Activated CD4-positive, alpha-beta T cell treated with anti-CD3 and anti-CD28 coated beads, Interleukin-2, amount 50 U/mL, for 16 hours (primary cell): ENCODE measurements at places on chromosomes 5 and 9.

DNA sequence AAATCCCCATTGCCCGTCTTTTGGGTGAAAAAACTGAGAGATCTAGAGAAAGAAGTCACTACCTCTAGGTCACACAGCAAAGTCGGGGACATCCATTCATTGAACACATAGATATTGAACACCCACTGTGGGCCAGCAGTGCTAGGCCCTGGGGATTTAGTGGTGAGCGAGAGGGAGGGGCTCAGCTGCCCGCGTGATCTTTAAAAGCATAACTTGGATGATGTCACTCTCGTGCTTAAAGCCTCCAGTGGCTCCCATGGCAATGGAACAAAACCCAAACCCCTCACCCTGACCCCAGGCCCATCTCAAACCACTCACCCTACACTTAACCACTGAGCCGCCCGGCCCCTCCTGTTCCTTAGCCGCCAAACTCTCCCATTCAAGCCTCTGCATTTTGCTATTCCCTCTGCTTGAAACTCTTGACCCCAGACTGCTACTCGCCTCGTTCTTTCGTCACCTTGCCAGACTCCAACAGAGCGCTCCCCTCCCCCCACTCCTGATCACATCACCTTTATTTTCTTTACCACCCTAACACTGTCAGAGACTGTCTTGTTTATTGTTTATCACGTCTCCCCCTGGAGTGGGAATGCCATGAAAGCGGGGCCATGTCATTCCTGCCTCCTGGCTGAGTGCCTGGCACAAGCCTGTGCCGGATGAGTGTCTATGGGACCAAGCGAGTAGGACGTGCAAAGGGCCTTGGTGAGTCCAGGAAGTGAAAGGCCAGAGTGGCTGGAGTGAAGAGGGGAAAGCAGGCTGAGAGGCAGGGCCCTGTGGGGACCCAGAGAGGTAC lies 710 bp upstream of the PIP5KL1 start:
- DNase-seq: no peak

GRCh38 chr5:83321483-83322055 lies 150.0 kb upstream of the VCAN start:
- no peak for DNase-seq

DNA sequence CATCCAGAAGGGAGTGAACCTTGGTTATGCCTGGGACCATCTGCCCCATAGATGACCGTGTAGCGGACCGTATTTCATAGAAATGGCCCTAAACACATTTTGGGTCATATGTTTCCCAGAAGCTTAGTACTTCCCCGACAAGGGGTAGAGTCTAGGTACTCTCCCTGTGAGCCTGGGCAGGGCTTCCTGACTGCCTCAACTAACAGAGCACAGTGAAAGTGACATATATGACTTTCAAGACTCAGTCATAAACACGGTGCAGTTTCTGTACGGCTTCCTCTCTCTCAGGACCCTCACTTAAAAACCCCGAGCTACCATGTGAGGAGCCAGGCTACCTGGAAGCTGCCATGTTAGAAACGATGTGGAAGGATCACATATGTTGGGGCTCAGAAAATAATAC lies 20.9 kb downstream of the C9orf57 start:
- DNase-seq: no peak

GRCh38 chr9:128901822-128902221 lies 19.0 kb upstream of the PHYHD1 start:
- DNase-seq: no peak

DNA sequence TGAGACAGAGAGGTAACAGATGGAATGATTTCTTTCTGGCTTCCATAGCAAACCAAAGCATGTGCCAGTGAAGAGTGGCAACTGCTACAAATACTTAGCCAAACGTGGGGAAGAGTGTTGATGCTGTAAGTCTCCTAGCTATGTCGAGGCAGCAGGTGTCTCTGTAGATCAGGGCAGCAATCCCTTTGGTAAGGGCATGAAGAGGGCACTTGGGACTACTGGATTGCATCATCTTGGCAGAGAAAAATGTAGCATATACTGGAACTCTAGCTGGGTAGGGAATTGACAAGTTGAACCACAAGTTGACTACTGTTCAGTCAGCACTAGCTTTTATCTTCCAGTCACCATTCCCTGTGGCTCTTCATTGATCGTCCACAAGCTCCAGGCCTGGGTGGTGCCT lies 75.8 kb downstream of the GHR start:
- no peak for DNase-seq

- no peak for DNase-seq
Observed at GRCh38 chr9:133107245-133107722, 13.8 kb downstream of the RALGDS start.

DNA sequence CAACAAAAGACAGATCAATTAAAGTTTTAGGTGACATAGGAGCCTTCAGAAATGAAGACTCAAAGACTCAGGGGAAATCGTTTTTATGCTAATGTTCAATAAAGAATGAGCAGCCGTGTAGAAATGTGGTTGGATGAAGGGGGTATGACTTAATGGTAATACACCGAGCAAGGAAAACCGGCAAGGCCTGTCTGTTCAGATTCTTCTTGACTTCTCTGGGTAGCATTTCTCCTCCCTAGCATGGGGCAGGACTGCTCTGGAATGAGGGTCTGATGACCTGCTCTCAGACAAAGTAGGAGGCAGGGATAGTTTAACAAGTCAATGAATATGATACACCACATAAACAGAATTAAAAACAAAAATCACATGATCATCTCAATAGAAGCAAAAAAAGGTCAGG lies 487.4 kb downstream of the ZNF608 start:
- no peak for DNase-seq

- DNase-seq: peak; percentile 49
Observed at GRCh38 chr5:140042643-140043507, at the start of gene NRG2. Gene NRG2 (minus strand): TSS chr5:140043299.

DNA sequence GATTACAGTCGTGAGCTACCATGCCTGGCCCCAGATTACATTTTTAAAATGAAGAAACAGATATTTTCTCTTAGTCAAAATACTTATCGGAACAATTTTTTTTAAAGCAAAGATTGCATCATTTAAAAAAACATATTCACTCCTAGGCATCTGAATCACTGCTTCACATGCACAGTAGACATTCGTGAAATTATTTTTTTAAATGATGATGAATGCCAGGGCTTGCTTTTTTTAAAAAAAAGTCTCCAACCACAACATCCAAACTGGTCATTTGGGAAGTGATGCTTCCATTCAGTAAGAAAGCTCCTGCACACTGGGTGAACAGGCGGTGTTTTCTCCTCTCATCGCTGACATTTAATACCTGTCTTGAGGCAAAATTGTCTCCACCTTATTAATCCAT lies 223.0 kb upstream of the DMRT1 start:
- DNase-seq: no peak

- no peak for DNase-seq
Observed at GRCh38 chr5:97737608-97738007, 554.6 kb upstream of the RIOK2 start.

- no peak for DNase-seq
Observed at GRCh38 chr5:111755942-111756381, 1.0 kb downstream of the NREP start.

- DNase-seq: no peak
Observed at GRCh38 chr9:36813154-36813553, 220.9 kb downstream of the PAX5 start.

GRCh38 chr5:83256091-83256780 lies 178.9 kb downstream of the XRCC4 start:
- no peak for DNase-seq

DNA sequence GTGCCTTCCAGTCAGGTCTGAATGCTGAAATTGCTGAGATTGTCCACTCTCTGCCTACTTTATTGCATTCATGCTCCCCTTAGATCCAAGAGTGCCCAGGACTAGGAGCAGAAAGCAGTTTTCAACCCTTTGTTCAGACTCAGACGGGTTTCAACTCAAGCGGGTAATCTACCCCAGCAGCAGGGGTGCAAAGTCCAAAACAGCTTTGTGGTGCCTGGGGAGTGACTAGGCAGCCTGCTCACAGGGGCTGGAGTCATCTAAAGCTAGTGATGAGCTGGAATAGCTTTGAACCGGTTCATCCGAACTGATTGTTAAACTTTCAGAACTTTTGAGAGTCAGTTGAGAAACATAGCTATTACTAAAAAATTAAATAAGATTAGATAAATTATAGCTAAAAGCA lies 71.0 kb upstream of the IQGAP2 start:
- DNase-seq: no peak

DNA sequence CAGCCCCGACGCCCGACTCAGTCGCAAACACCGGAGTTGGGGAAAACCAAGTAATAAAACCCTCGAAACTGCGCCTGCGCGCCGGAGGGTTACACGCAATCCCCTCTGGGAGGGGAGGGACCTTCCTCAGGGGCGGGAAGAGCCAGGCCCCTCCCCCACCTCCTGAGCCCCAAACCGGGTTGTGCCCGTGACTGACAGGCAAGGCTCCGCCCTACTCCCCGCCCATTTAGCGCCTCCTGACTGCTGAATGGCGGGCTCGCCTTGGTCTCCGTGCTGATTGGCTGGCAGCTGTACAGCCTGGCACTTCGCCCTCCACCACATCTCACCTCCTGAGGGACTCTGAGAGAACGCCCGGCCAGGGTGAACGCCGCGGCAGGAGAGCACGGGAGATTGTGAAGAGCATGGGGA lies at the start of gene PRDM9:
Gene PRDM9, plus strand, starts transcription at position 332 of the 408 bp plus-strand sequence. CDS start 1,425 bp downstream, outside the sequence.
- no peak for DNase-seq

DNA sequence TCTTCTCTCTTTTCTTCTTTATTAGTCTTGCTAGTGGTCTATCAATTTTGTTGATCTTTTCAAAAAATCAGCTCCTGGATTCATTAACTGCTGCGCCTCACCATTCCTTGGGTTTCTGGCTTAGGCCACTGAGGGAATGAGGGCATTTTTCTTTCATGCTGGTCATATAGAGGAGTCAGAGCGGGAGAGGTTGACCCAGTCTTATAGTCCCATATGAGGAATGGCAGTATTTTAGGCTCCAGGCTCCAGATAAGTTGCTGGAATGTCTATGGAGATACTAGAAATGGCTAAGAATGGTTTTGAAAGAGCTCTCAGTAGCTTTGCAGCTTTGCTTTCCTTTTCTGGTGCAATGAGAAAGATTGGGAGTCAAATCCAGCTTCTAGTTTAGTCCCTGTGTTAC lies 58.2 kb downstream of the GALNT10 start:
- DNase-seq: no peak

- peak; percentile 10 for DNase-seq
Observed at GRCh38 chr5:73312146-73312871, 136.3 kb downstream of the FOXD1 start.

DNA sequence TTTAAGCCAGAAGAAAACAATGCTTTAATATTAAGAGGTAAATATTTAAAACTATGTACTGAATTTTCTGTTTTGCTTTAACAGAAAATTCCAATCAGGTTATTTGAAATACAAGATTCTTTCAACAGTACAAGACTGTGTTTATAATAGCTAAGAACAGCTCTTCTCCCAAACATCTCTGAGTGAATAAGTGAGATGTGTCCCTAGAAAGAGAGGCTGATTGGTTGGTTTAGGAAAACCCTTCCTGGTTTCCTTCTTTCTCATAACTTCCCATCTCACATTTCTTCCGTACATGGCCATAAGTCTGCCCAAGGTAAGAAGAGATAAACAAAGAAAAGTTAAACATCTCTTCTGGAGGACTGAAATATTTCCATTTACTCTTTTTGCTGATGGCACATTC lies 145.9 kb downstream of the FANCC start:
- DNase-seq: no peak

DNA sequence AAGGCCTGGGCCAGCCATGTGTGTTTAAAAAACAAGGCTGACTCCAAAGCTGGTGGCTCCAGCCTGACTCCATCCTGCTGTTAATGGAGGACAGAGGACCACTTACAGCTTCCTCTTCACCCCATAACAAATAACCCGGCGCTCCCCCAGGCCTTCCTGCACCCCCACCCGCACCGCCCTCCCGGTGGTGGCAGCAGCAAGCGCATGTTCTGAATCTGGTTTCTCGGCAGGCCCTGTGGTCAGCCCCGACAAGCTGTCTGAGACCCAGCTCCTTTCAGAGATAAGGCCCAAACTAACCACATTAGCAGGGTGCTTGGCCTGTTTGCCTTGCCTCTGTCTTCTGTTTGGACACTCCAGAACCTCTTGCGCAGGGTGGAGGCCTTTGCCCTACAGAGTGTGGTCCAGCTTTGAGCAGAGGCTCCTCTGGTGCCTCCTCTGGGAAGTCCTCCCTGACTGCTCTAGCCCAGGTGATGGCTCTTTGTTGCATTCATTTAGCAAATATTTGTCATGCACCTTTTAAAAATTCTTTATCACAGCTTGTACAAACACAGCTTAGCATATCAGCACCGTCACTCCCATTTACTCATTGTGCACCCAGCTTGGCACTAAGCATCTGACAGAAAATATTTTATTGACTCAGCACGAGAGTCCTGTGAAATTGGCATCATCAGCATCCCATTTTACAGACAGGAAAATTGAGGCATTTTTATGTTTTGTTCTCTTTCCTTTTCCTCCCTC lies 78.4 kb downstream of the NDFIP1 start:
- DNase-seq: no peak

GRCh38 chr5:170408877-170409660 lies 19.9 kb upstream of the KCNMB1 start:
- no peak for DNase-seq

- no peak for DNase-seq
Observed at GRCh38 chr5:32776200-32776599, 65.1 kb downstream of the NPR3 start.

- DNase-seq: no peak
Observed at GRCh38 chr9:34653151-34654072, 1.4 kb downstream of the IL11RA start.

DNA sequence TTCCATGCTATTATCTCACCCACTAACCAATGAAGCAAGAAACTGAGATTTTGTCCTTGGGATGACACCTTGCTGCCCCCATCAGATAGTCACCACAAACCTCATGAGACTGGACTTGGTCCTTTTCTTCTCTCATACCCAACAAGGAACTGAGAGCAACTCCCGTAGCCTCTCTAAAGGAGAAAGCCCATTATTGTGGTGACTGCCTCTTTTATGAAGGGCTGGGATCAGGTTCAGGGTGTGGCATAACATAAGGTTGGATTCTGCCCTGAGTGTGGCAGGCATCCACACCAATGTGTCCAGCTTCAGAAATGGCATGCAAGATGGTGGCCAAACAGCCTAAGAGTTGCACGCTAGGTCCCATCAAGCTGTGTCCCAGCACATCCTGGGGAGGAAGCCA lies 1.3 kb upstream of the ACTL7A start:
- DNase-seq: no peak

DNA sequence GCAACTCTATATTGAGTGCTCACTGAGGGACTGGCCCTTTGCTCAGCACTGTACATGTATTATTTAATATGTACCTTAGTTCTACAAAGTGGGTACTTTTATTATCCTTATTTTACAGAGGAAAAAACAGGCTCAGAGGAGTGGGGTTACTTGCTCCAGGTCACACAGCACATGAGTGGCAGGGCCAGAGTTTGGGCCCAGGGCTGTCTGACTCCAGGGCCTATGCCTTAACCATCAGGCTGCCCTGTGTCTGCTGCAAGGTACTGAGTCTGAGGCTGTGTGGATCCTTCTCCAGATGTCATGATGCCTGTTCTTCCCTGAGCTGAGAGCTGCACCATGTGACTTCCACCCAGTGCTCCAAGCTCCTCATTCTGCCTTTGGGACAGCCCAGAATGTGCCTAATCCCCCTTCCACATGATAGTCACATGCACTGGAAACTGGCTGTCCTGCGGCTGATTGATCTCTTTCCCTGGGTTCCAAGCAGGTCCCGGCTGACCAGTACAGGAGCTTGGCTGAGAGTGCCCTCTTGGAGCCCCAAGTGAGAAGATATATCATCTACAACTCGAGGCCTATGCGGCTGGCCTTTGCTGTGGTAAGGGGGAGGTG lies 15.4 kb downstream of the TMEM268 start:
- DNase-seq: no peak
